ENCODE measurements at places on chromosomes 5 and 9.

- DNase-seq, result no peak
These were observed 43.0 kb upstream of the GAS1 start for GRCh38 chr9:86990290-86990689.

- DNase-seq, result no peak
These were observed 15.5 kb upstream of the MARCHF6 start for GRCh38 chr5:10337986-10338385.

DNA sequence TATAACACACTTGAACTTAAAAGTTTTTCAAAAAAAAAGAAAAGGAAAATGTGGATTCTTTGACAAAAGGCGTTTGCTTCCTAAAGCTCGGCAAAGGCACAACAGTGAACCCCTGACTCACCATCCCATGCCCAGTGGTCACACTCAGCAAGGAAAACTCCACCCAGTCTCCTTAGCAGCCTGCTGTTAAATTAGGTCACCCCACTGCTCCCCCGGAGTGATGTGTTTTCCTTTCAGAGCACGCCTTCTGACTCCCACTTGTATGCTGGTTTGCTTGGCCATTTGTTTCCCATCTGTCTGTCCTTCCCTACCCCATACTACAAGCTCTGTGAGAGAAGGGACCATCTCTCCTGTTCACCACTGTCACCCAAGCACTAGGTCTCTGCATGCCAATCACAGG lies 23.8 kb downstream of the RETREG1 start:
- no peak for DNase-seq

GRCh38 chr5:135115591-135115990 lies 81.6 kb upstream of the PITX1 start:
- no peak for DNase-seq

DNA sequence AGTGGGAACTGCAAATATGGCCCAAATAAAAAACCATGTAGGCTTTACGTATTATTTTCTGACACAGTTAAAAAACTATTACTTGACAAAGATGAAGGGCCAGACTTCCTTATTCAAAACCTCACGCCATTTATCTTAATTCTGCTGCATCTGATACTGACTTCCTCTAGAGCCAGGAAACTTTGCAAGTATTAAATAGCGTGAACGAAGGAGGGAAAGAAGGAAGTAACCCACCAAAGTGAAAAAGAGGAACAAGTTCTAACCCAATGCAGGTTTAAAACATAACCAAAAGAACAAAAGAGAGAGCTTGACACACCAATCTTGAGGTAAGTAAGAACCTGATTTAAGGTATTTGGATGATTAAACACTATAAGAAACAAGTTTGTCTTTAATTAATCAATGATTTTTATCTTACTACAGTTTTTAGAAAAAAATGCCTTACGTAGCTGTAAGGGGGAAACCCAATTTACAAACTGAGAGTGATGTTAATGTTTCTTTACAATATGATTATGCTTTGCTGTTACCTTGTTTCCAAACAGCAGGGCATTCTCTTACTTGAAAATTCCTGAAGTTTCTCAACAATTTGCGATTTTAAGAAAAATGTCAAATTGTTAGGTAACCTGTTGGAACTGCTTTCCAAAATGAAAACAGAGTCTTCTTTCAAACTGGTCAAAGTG lies at the start of gene GAPT:
TSS of gene GAPT (plus strand) at position 220 of the 677 bp plus-strand sequence. CDS start 3,102 bp downstream, outside the sequence.
- DNase-seq, result no peak

DNA sequence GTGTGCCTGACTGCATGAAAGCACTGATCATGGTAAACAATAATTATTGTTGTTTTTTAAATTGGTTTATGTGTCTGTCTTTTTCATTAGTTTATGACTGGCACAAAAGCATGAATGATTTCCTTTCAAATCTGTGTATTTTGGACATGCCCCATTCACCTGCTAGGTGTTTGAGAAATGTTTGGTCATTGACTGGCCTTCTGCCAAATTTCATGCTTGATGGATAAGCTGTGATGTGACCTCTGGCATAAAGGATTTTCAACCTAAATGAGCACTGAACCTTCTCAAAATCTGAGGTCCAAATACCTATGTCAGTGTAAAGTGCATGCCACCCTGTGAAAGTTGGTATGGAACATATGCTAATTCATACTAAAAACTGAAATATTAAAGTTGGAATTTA lies 204.5 kb downstream of the BRINP1 start:
- DNase-seq, result no peak

GRCh38 chr9:69696802-69697201 lies 24.6 kb upstream of the APBA1 start:
- DNase-seq, result no peak

DNA sequence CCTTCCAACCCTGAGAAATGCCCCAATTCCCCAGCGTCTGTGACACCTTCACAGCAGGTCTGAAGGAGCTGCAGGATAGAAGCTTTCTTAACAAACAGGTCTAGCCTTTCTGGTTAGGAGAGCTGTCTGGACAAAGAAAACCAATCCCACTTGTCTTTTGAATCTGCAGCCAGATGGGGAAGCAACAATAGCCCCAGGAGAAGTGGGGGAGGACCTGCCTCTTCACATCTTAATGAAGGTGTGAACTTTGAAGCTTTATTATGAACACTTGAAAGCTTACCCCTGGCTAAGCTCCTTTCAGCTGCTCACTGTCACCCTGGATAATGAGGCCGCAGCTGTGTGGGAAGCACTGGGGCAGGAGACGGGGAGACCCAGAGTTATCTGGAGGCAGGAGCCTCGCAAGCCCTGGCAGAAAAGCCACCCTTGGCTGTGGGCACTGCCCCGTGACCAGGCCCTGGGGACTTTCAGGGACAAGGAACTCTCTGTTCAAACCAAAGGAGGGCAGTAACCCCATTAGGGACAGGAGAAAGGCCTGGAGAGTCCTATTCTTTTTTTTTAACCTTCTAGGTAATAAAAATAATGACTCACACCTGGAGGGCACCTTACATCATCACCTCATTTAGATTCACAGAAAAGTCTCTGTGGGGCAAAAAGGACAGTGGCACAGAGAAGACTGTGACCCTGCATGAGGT lies 151.8 kb upstream of the RAD23B start:
- no peak for DNase-seq

DNA sequence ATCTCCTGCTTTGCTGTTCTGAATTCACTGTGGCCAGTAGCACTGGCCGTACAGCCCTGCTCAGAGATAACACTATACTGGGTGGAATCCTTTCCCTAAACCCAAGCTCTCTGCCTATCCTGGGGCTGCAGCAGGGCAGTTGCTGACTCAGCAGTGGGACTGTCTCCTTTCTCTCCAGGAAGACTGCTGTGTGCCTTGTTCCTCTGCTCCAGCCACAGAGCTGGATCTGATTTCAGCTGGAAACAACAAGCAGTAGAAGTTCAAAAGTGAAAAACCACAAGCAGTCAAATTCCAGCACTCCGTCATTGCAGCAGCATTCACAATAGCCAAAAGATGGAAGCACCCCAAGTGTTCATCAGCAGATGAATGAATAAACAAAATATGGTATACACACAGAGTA lies 105.0 kb downstream of the FBXL7 start:
- no peak for DNase-seq

GRCh38 chr5:157593052-157593757 lies 17.6 kb upstream of the ADAM19 start:
- no peak for DNase-seq

GRCh38 chr9:125884218-125884595 lies 137.0 kb downstream of the PBX3 start:
- no peak for DNase-seq

GRCh38 chr5:167633931-167634341 lies 657.5 kb upstream of the WWC1 start:
- no peak for DNase-seq
